ENCODE measurements at places on chromosomes 12 and 14. TPM values are rescaled to one million over a fixed set of nuclear protein-coding genes. Genes with fewer than 3 reads are reported as not detected.

The KRT3 gene
- 0.05 TPM for total RNA-seq

The BDKRB2 gene
- total RNA-seq, result 5.9 TPM

The SLC17A8 gene
- not detected for total RNA-seq

The SLC25A47 gene
- not detected for total RNA-seq

The TESPA1 gene
- not detected for total RNA-seq

The IFNG-AS1 gene
- total RNA-seq, result not detected

The SPIC gene
- not detected for total RNA-seq

Data from A549 treated with DMSO at 1 μM for 4 hours (cell line).